Temporal lobe (tissue), 4 donors: ENCODE measurements at places on chromosomes 5 and 9. TPM values are rescaled to one million over a fixed set of nuclear protein-coding genes. Genes with fewer than 3 reads are reported as not detected.

CHSY3 gene
- total RNA-seq, result 14.8 TPM

MARVELD2 gene
- total RNA-seq, result 0.98 TPM

CARD6 gene
- total RNA-seq, result 0.74 TPM

FABP6 gene
- total RNA-seq, result 2.2 TPM

LPCAT1 gene
- total RNA-seq, result 99.6 TPM

TYRP1 gene
- total RNA-seq, result 0.49 TPM

ADCY2 gene
- 30.2 TPM for total RNA-seq

HEMGN gene
- 2.2 TPM for total RNA-seq

STPG3 gene
- not detected for total RNA-seq

CFAP90 gene
- total RNA-seq, result 2.7 TPM

RBM27 gene
- 27.3 TPM for total RNA-seq

IL3 gene
- not detected for total RNA-seq

CLK4 gene
- total RNA-seq, result 31.5 TPM

HK3 gene
- 0.49 TPM for total RNA-seq

TUBB4B gene
- total RNA-seq, result 76.5 TPM

C1QTNF2 gene
- 1.7 TPM for total RNA-seq

CTNND2 gene
- total RNA-seq, result 115 TPM

TMED9 gene
- 33.2 TPM for total RNA-seq

FOXD4L6 gene
- total RNA-seq, result not detected

PCAT7 gene
- total RNA-seq, result not detected

BSPRY gene
- 0.25 TPM for total RNA-seq

LCN15 gene
- not detected for total RNA-seq

PCDHA10 gene
- total RNA-seq, result 9.6 TPM

RANBP3L gene
- 9.6 TPM for total RNA-seq

DMGDH gene
- 2.0 TPM for total RNA-seq

SLF1 gene
- 54.6 TPM for total RNA-seq

MAMDC4 gene
- total RNA-seq, result 7.1 TPM

KIAA0825 gene
- 25.1 TPM for total RNA-seq

KIF4B gene
- 0.25 TPM for total RNA-seq

TRIP13 gene
- 4.9 TPM for total RNA-seq

PCDHGC5 gene
- total RNA-seq, result 4.7 TPM

ACER2 gene
- 7.1 TPM for total RNA-seq

KIF12 gene
- total RNA-seq, result 0.49 TPM

RUFY1 gene
- 20.2 TPM for total RNA-seq

PTAR1 gene
- total RNA-seq, result 42.0 TPM

SHOC1 gene
- not detected for total RNA-seq

ADGRD2 gene
- 0.25 TPM for total RNA-seq

ANKRD34B gene
- total RNA-seq, result 0.25 TPM

MYOZ3 gene
- 3.9 TPM for total RNA-seq

RLN2 gene
- not detected for total RNA-seq

PCDHGA3 gene
- total RNA-seq, result 6.6 TPM

ZBED3 gene
- 3.2 TPM for total RNA-seq

TAS2R1 gene
- total RNA-seq, result not detected

SLC35D2 gene
- 1.5 TPM for total RNA-seq

CAMK4 gene
- total RNA-seq, result 78.2 TPM

MSX2 gene
- total RNA-seq, result not detected

PKD2L2 gene
- under 0.01 TPM for total RNA-seq

SPATA31C2 gene
- total RNA-seq, result not detected

SURF1 gene
- 10.6 TPM for total RNA-seq

ROPN1L gene
- total RNA-seq, result 2.0 TPM

RNF145 gene
- total RNA-seq, result 105 TPM

SLC4A9 gene
- under 0.01 TPM for total RNA-seq

PCDHGA2 gene
- total RNA-seq, result 8.9 TPM
